D721Med (cell line): ENCODE measurements at places on chromosomes 1 and 21.

DNA sequence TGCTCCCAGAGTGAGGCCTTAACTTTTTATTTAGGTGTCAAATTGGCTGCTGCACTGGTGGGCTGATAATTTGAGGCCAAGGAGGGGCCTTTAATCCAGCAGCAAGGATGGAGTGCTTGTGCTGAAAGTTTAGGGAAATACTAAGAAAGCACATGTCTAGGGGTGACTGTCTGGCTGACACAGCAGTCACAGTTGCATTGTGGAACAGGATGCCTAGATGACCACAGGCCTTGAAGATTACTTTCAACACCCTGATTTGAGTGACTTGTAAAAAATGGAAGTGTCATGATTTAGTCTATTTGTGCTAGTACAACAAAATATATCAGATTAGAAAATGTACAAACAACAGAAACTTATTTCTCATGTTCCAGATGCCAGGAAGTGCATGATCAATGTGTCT is 57.7 kb downstream of the ZNF697 start:
- DNase-seq: no peak

GRCh38 chr1:22915231-22915630 is 57.4 kb downstream of the LACTBL1 start:
- DNase-seq: no peak

- DNase-seq: peak; percentile 29
Measured at GRCh38 chr21:34513129-34513675, 1.2 kb upstream of the KCNE1 start.

DNA sequence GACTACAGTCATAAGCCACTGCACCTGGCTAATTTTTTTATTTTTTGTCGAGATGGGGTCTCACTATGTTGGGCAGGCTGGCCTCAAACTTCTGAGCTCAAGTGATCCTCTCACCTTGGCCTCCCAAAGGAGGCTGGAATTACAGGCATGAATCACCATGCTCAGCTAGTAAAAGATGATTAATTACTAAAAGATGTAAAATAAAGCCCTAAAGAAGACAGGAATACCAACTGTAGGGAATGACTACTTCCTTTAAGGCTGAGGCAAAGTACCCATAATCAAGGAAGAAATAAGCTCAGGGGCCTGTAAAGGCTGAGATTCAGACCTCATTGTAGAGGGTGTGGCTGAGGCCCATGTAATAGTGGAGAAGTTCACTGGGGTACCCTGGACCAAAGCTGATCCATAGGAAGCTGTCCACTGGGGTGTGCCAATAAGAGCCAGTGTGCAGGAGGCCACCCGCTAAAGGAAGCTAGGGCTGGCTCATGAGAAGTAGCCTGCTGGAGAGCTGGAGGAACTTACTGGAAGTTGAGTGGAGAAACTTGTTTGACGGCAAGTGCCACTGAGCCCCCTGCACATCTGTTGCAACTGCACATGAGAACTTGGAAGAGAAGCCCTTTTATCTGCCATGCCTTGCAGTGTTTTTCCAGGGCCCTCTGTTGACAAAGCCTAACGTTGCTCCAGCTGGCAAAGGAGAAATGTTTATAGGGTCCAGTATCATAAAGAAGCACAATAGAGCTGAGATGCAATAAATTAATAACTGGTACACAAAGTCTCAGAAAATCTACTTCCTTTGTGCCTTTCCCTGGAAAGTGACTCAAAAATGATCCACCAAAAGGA is 17.8 kb upstream of the SERTAD4 start:
- no peak for DNase-seq

DNA sequence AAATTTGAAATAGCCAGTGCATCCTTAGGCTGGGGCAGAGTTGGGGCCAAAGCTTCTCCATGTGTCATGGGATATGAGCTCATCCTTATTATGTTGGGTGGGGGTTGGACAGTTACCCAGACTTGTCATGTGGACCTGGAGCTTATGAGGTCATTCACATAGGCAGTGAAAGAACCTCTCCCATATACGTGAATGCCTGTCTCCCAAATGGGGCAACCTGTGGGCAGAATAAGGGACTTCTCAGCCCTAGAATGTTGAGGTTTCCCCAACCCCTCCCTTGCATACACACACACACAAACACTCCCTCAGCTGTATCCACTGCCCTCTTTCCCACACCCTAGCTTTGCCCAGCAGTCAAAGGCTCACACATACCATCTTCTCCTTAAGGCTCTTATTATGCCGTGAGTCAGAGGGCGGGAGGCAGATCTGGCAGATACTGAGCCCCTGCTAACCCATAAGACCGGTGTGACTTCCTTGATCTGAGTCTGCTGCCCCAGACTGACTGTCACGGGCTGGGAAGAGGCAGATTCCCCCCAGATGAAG is 2.3 kb upstream of the IVL start:
- no peak for DNase-seq

GRCh38 chr1:37153116-37154100 is 119.1 kb upstream of the GRIK3 start:
- no peak for DNase-seq

DNA sequence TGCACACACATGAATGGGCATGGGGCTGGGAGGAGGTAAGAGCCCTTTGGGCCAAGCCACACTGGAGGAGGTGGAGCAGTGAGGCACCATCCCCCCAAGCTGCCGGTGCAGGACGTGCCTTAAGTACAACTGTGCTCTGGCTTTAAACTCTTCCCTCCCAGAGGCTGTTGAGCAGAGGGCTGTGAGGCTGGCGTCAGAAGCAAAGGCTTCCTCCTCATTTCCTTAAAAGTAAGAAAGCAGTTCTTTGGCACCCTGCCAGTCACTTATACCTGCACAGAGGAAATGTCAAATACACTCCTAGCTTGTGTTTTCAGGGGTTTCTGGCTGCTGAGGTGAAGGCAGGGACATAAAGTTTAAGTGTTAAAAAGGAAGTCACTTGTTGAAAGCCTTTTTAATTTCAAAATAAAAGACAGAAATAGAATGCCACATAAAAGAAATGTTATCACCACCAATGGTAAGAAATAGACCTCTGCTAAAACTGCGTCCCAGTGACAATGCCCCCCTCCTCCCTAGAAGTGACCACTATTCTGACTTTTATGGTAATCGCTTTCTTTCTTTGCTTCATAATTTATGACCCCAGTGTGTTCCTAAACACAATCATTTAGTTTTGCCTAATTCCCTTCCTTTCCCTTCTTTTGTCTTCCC is 33.0 kb downstream of the LAMC2 start:
- DNase-seq: no peak

- DNase-seq: no peak
Measured at GRCh38 chr1:10673109-10673711, 123.2 kb downstream of the CASZ1 start.

DNA sequence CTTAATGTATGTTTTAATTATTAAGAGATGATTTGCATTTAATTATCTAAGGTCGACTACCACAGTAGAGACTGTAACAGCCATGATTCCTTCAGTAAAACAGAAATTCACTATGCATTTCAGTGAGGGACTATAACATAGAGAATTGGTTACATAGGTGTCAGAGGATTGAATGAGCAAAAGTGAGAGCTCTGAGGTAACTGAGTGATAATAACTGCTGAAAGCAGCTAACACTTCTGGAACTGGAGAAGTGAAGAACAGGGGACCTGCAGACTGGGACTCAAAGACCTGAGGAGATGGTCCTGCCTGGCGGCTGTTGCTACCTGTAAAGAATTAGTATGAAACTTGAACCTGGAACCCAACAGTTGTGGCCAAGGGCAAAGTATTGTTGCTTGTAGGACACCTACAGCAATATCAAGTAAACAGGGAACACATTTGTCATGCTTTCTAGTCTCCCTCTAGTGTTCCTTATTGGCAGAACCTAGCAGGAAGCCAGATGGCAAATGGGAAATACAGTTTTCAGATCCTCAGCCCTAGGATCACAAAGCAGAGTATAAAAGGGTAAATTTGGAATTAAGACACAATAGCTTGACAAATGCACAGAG is 110.6 kb downstream of the HS2ST1 start:
- DNase-seq: no peak

DNA sequence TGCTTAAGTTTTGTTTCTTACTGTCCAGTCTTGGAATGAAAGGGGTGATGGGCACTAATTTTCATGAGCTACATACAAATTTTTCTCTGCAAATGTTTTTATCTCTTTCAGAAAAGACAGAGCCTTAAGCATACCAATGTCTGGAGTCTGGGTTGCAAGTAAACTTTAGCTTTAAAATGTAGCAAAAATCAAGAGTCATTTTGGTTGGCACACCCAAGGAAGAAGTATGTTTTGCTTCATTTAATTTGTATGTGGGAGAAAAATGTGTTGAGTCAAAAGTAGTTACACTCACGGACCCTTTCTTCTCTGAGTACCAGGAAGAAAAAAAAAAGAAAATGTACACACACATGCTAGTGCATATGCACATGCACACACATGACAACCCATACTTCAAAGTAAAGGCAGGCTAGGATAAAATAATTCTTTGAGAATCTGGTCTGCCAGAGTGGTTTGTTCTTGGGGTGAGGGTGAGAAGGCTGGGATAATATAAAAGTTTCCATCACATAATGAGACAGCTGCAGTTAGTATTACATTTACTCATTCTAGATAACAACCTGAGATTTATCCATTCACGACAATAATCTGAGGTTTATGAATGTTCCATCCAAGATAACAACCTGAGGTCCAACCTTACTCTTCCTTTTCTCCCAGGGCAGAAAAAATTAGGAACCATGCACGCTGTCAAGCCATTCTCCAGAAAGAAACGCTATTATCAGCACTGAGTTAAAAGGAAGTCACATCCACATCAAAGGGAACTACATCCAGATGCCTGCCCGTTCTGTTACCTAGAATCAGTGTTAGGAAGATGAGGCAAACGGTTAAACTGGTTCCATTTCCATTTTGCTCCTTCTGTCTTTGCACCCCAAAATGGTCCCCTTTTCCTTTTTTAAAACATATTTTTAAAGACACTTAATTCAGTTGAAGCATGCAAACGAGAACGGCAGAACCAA is 9.3 kb downstream of the DPYD start:
- no peak for DNase-seq

DNA sequence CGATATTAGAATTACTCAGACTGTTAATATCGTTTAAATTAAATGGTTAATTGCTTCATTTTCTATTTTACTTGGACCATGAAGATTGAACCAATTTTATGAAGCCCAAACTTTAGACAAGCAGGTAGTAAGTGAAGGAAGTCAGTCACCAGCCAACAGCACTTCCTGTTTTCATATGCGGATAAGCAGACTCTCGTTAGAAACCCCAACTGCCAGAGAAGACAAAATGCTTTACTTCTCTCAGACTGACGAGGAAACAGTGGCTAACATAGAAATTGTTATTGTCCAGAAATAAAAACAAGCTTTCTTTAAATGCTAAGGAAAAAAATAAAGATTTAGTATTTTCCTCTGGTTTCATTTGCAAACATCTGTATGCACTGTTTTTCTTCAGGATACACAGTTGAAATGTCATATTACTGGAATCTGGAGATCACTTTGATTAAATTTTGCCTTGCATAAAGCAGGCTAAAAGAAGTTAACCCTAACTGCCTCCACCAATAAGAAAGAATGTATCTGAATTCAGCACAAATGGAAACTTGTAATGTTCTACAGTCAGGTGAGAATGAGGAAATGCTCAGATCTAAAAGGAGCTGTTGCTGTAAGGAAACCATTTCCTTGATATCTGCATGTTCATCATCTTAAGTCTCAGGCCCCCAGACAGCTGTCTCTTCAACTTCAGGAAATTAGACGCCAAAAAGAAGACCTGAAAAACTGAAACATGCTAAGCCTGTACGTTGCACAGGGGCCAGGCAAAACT is 129.8 kb upstream of the SAMSN1 start:
- no peak for DNase-seq

- no peak for DNase-seq
Measured at GRCh38 chr21:37348664-37349063, 17.9 kb upstream of the DYRK1A start.

DNA sequence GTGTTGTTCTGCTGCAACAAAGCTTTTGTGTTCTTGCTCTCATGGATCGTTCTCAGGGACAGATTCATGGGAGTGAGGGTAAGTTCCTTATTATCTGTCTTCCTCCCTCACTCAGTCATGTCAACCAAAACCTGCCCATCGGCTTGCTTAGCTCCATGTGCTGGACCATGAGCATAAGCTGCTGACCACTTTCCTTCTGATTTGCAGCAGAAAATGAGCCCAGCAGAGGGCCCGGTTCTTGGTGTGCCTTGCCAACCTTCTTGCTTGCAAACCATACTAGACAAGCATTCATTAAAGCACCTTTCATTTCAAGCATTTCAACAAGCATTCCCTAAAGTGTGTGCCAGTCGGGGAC is 64.0 kb upstream of the COA6 start:
- no peak for DNase-seq

- DNase-seq: no peak
Measured at GRCh38 chr1:28560886-28561285, 8.0 kb downstream of the TRNAU1AP start.

GRCh38 chr1:115694805-115695204 is 53.0 kb downstream of the VANGL1 start:
- no peak for DNase-seq

GRCh38 chr1:54084794-54085193 is 31.4 kb downstream of the TCEANC2 start:
- DNase-seq: no peak
